Karpas-422 (cell line): ENCODE measurements at places on chromosomes 16 and 17. TPM values are rescaled to one million over a fixed set of nuclear protein-coding genes. Genes with fewer than 3 reads are reported as not detected.
A peak's percentile ranks its signal among the peaks of the same experiment; 100 is the strongest.

GRCh38 chr17:7888184-7888920 is at the start of gene CHD3:
Gene CHD3, plus strand, starts transcription at chr17:7888789. Its CDS starts 212 bp downstream, at chr17:7889001.
- DNase-seq, result no peak

Gene CACNA1H
- not detected in 2 replicates for total RNA-seq

DNA sequence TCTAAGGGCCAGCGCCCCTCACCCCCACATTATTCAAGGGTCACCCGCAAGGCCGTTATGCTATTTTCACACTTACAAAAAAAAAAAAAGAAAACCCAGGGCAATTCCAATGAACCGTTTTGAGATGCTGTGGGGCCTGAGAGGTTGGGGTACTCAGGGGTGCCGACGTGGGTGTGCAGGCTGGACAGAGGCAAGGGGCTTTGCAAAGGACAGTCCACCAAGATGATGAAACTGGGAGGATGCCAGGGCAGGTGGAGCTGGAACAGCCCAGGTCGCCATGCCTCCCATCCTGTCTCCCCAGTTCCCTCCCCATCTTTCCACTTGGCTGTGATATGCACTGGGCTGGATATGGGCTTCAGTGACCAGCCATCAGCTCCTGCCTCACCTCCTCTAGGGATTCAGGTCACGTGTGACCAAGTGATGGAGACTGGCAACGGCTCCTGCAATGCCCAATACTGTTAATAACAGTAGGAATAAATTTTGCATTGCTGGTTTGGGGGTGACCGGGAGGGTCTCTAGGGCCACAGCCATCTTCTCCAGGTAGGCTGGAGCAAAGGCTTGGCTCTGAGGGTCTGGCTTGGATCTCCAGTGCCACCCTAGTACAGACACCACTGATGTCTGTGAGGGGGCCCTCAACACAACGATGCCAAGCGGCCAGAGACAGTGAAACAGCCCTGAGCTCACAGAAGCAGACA is 151.3 kb upstream of the TNRC6C start:
- DNase-seq, result no peak

DNA sequence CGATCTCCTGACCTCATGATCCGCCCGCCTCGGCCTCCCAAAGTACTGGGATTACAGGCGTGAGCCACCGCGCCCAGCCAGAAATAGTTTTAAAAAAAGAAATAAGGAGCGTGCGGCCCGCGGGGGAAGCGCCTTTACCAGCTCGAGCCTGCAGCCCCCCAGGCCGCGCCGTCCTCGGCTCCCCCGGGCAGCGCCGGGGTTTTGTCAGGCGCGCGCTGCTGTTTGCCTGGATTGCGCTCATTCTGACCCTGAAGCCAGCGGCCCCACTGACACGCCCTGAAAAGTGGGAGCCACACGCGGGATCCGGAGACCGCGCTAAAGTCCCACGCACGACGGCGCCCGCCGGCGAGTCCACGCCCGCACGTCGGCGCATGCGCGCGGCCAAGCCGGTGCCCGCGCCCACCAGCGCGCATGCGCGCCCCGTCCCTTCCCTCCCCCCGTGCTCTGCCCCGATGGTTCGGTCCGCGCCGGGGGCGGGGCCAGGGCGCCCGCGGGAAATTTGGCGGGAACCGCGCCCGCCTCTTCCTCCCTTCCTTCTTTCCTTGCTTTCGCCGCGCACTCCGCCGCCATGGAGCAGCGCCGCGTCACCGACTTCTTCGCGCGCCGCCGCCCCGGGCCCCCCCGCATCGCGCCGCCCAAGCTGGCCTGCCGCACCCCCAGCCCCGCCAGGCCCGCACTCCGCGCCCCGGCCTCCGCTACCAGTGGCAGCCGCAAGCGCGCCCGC is at the start of gene CDT1:
CDT1 (plus strand) TSS at position 526 of the 724 bp plus-strand sequence; CDS start at position 569, 43 bp downstream.
- DNase-seq, result peak; percentile 93
